NCI-H1092 (cell line): ENCODE measurements at places on chromosomes 3 and 15.
A peak's percentile ranks its signal among the peaks of the same experiment; 100 is the strongest.

- DNase-seq, result no peak
These were observed 145.5 kb upstream of the SYNPR start for GRCh38 chr3:63132461-63133250.

DNA sequence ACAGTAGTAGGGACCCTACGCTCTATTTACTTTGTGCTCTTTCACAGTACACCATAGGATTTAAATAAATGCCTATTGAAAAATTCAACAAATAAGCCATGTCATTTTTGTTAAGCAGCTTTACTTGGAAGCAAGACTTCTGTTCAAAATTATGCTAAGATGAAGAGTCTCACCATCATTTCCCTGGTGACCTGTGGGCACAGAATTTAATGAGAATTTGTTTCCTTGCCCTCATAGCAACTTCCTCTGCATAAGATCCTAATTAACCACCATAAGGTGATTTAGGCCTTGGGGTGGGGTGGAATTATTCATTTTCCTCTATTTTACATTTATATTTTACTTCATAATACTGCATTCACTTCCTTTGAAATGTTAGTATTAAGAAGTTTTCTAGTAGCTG, 70.5 kb downstream of the CHL1 start:
- no peak for DNase-seq

DNA sequence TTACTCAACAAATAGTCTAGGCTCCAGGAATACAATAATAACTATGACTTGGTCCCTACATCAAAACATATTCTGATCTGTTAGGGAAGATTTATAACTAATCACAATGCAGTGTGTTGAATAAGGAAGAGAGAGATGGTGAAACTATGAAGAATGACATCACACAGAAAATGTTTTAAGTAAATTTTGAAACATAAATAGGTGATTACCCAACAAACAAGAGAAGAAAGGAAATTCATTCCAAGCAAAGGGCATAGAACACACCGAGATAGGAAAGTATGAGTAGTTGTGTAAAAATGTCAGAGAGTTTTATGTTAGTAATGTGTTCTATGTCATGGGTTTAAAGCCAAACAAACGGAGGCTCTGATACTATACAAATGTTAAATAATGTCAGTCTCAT, 13.4 kb downstream of the SEC62 start:
- DNase-seq, result no peak

DNA sequence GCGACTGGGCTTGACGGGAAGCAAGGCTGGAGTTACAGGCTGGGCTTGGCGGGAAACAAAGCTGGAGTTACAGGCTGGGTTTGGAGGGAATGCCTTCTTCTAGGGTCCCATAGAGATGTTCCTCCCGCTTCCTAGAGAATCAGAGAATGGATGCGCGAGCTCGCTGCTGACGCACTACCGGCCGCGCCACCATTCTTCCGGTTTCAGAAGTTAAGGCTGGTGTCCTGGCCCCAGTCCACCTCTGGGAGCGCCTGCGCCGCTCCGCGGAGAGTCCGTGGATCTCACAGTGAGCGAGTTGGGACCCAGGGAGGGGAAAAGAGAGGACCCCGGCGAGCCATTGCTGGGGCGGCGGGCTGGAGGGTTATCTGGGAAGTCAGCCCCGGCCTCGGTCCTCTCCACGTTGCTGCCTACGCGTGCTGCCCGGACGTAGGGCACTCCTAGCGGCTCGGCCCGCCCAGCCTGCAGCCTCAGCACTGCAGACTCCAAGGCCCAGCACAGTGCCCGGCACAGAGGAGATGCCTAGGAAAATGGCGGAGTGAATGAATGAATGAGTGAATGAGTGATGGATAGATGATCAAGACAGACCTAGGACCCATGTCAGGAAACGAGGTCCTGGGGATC, at the start of gene ZNF502:
Gene ZNF502, plus strand, starts transcription at position 206 of the 621 bp plus-strand sequence. CDS start 7,602 bp downstream, outside the sequence.
- peak; percentile 73 for DNase-seq

GRCh38 chr15:92809880-92810361, 90.2 kb upstream of the CHD2 start:
- DNase-seq, result no peak

- no peak for DNase-seq
These were observed 389.2 kb upstream of the KCNMB2 start for GRCh38 chr3:178147001-178147400.

DNA sequence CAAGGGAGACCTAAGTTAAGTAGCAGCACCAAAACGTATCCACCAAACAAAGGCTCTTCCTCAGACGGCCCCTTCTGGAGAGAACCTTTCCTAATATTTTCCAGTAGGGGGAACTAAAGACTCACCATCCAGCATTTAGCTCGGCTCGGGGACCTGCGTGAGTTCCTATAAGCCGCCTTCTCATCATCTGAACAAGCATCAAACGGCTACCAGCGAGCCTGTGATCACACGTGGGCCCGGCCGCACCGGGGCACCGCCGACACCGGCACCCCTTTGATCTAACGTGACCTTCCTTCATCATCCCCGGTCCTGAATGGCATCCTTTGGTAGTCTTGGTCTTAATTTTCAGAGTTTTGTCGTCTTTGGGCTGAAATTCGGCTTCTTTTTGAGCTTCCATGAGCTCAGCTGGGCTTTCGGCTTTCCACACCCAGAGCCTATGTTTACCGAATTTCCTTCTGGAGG, 1.4 kb upstream of the ROBO2 start:
- DNase-seq, result peak; percentile 75

DNA sequence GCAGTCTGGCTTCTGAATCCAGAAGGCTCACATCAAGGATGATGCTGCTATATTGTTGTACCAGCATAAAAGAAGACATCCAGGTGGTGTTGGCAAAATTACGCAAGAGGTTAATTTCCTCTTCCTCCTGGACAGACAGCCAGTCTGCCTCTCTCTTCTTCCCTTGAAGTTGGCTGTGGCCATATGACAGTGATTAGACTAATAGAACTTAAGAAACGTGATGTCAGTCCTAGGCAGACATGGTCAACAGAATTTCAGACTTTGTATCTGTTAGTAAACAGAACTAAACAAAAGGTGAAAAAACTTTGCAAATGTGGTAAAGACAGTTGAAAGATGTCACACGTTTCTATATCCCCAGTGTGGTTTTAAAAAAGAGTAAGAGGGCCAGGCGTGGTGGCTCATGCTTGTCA, 465.2 kb upstream of the NR2F2 start:
- no peak for DNase-seq

- DNase-seq, result no peak
These were observed 14.6 kb upstream of the PLA2G4E start for GRCh38 chr15:42035435-42035761.

GRCh38 chr15:38877471-38877870, 312.9 kb upstream of the RASGRP1 start:
- DNase-seq, result no peak

DNA sequence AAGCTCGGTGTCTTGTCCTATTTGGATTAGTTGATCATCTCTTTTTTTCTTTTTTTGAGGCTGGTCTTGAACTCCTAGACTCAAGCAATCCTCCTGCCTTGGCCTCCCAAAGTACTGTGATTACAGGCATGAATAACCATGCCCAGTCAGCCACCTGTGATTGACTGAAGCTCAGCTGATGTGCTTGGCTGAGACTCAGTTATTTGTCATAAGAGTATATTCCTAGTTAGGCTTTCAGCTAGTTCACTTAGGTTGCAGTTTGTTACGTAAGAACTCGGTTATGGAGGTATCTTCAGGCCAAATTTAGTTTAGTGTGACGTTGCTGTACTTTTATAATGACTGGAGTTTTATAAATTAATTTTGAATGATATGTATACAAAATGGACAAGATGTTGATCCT, 365.0 kb downstream of the SV2B start:
- DNase-seq, result no peak

DNA sequence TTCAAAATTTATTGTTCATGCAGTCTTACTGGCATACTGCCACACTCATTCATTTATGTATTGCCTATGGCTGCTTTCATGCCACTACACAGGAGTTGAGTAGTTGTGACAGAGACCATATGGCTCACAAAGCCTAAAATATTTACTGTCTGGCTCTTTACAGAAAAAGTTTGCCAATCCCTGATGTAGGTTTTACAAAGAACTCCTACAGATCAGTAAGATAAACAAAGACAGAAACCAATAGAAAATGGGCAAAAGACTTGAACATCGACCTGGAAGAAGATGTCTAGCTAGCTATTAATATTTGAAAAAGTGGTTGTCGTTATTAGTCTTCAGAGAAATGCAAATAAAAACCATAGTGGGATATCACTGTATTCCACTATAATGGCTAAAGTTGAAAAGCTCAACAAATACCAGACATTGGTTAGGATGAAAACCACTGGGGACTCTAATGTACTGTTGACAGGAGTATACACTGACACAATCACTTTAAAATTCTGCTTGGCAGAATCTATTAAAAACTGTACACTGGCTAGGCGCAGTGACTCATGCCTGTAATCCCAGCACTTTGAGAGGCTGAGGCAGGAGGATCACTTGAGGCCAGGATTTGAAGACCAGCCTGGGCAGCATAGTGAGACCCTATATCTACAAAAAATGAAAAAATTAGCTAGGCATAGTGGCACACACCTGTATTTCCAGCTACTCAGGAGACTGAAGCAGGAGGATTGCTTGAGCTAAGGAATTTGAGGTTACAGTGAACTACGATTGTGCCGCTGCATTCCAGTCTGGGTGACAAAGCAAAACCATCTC, 87.7 kb downstream of the NEO1 start:
- no peak for DNase-seq

DNA sequence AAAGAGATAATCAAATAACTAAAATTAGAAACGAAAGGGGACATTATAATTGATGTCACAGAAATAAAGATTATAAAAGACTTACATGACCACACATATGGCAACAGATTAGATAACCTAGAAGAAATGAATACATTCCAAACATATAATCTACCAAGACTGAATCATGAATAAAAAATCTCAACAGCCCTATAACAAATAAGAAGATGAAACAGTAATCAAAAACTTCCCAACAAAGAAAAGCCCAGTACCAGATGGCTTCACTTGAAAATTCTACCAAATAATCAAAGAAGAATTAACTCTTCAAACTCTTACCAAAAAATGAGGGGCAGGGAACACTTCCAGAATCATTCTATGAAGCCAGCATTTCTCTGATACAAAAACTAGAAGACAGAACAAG, 11.8 kb downstream of the TOP2B start:
- DNase-seq, result no peak

DNA sequence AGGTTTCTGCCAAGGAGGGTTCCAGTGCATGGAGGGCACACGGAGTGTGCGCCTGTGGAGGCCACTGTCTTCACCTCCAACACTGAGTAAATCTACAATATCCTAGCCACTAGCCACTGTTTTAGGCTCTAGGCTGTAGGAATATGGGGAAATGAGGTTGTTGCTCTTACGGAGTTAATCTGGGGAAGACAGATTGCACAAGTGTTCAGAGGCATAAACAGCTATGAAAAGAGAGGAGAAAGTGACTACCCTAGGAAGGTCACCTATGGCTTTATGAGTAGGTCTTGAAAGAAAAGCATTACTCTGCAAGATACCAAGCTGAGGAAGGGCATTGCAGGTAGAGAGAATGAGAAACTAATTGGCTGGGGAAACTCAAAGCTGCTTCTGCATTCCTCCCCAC, 85.7 kb downstream of the CYP19A1 start:
- no peak for DNase-seq

- no peak for DNase-seq
These were observed 49.9 kb upstream of the NEDD4 start for GRCh38 chr15:56042982-56043980.

DNA sequence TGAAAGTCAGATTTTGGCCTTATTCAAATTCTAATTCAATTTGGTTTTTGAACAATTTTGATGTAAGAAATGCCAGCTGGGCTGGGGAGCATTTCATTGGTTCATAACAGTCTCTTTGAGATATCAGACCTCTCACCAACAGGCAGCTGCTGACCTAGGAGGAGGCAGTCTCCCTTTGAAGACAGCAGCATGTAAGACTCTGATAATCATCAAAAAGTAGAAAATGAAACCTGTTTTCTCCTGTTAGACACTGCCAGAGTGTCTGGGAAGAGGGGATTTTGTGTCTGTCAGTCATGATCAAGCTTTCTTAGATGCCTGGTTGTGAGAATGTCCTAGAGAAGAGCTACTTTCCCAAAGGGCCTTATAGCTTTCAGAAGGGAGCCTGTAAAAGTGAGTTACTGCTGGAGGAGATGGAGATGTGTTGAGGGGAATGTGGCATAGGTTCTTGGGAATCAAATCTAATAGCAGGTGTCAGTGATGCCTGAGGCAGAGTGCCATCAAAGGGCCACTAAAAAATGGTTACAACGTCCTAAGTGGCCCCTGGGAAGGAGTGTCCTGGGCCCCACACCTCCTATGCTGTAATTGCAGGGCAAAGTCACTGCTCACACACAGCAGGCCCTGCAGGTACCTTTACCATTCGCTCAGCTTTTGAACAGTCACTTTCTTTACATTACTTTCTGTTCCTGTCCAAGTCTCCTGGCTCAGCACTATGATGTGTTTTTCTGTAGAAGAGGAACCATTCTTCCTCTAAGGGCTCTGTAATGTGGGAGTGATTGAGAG, 43.1 kb downstream of the FSTL1 start:
- no peak for DNase-seq

- no peak for DNase-seq
These were observed 11.8 kb downstream of the CAPN3 start for GRCh38 chr15:42371096-42371495.

GRCh38 chr15:72098040-72098439, 19.9 kb downstream of the MYO9A start:
- no peak for DNase-seq

- peak; percentile 21 for DNase-seq
These were observed 917 bp downstream of the LNP1 start for GRCh38 chr3:100402256-100402655.

- DNase-seq, result no peak
These were observed 25.2 kb downstream of the RAB5A start for GRCh38 chr3:19972054-19972453.

GRCh38 chr3:114508208-114508607, 214.4 kb downstream of the TIGIT start:
- DNase-seq, result no peak

DNA sequence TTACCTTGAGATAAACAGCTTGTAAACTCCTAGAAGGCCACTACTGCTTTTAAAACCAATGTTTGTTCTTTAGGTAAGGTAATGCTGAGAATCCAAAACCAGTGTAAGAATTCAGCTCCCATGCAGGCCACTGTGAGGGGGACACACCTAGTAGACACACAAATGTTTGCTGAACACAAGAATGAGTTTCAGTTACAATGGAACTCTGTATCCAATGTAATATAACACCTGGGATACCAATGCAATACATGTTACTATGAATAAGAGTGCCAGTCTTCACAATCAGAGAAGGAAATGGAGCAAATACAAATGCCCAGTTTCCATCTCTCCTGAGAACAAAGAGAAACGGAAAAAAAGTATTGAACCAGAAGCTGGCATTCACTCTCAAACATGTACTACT, 65.9 kb downstream of the IGF2BP2 start:
- no peak for DNase-seq

DNA sequence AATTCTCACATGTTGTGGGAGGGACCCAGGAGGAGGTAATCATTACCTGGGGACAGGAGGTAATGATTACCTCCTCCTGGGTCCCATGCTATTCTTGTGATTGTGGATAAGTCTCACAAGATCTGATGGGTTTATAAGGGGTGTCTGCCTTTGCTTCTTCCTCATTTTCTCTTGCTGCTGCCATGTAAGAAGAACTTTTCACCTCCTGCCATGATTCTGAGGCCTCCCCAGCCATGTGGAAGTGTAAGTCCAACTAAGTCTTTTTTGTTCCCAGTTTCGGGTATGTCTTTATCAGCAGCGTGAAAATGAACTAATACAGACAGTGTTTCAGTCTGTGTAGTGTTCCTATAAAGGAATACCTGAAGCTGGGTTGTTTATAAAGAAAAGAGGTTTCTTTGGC, 13.1 kb upstream of the KCTD6 start:
- no peak for DNase-seq

- DNase-seq, result no peak
These were observed 2.9 kb upstream of the NDN start for GRCh38 chr15:23690015-23690414.
